Hepatocyte (in vitro differentiated cells): ENCODE measurements at places on chromosomes 12 and 14. TPM values are rescaled to one million over a fixed set of nuclear protein-coding genes. Genes with fewer than 3 reads are reported as not detected.

- no peaks in the 10 kb centered on the region for H3K36me3 ChIP-seq
- H3K27ac ChIP-seq, result no peak overlapping the region
- no peaks in the 10 kb centered on the region for H3K27me3 ChIP-seq
Observed at GRCh38 chr14:87155856-87156488, 837.0 kb downstream of the GALC start.

- DNase-seq, result no peak
- H3K4me1 ChIP-seq, result no peaks in the 10 kb centered on the region
- H3K27ac ChIP-seq, result no peak overlapping the region
- no peaks in the 10 kb centered on the region for H3K27me3 ChIP-seq
Observed at GRCh38 chr12:77599782-77600467, 230.8 kb upstream of the NAV3 start.

DNA sequence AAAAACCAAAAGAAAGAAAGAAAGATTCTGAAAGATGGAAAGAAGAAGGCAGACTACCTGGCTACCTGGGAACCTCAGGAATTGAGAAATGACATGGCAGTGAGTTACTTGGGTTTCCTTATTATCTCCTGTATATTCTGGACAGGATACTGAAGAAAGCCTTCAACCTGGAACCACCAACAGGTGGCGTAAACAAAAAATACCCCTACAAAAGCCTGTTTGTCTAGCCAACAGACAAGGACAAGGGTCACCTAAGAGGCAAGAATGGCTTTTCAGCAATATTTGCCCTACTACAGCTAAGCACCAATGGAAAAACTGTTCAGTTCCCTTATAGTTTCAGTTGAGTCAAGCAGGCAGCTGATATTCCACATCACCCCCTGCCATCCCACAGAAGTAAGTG lies 274.9 kb downstream of the GPHN start:
- H3K27ac ChIP-seq, result no peak overlapping the region
- no peak overlapping the region for H3K4me3 ChIP-seq
- no peaks in the 10 kb centered on the region for H3K27me3 ChIP-seq
- no peaks in the 10 kb centered on the region for H3K4me1 ChIP-seq
- no peak for DNase-seq
- no peaks in the 10 kb centered on the region for H3K36me3 ChIP-seq

DNA sequence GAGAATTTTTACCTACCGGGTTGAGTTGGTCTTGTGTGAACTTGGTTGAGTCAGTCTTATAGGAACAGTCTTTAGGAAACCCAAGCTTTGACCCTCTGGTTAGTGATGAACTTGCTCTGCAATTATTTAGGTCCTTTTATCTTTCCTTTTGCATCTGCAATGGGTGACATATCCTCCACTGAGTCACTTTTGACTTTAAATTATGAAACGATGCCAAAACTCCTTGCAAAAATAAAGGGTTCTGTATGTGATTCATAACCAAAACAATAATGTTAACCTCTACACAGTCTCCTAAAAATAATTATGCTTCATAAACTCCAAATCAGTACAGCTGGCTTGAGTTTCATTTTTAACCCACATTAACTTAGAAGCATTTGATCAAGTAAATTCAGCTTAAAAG lies 979.4 kb downstream of the GALC start:
- H3K4me1 ChIP-seq, result no peaks in the 10 kb centered on the region
- DNase-seq, result no peak
- no peak overlapping the region for H3K27ac ChIP-seq
- H3K27me3 ChIP-seq, result no peaks in the 10 kb centered on the region
- no peak overlapping the region for H3K4me3 ChIP-seq

DNA sequence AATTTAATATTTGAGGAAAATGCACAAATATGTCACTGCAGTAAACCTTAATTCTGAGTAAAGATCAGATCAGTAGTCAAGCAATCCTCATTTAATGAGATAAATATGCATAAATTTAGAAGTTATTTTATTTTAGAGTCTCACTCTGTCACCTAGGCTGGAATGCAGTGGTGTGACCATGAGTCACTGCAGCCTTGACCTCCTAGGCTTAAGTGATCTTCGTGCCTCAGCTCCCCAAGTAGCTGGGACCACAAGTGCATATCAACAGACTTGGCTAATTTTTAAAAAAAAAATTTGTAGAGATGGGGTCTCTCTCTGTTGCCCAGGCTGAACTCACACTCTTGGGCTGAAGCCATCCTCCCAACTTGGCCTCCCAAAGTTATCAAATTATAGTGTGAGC lies 41.3 kb downstream of the LMO3 start:
- no peak overlapping the region for H3K27ac ChIP-seq
- H3K4me1 ChIP-seq, result no peaks in the 10 kb centered on the region
- no peaks in the 10 kb centered on the region for H3K27me3 ChIP-seq
- DNase-seq, result no peak
- H3K4me3 ChIP-seq, result no peak overlapping the region
- H3K36me3 ChIP-seq, result no peaks in the 10 kb centered on the region

DNA sequence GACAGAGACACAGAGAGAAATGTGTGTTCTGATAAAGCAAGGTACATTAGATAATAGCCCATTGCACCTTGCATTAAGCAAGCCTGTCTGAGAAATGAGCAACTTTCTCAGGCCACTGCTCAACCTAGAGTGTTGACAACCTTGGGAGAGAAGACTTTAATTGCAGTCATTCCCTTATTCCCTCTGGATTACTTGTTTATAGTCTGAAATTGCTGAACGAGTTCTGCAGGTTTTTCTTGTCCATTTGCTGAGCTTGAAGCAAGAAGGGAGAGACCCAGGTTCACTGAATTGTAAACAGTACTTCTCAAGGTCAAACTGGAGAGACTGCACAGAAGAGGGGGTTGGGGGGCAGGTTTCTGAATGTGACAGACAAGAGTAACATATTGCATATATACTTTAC lies 159.4 kb upstream of the PLEKHG7 start:
- no peaks in the 10 kb centered on the region for H3K36me3 ChIP-seq
- no peak overlapping the region for H3K4me3 ChIP-seq
- peak; percentile 74 for DNase-seq
- peaks cover 45% of the 10 kb centered on the region for H3K4me1 ChIP-seq
- peak overlapping the region; percentile 87 for H3K27ac ChIP-seq

DNA sequence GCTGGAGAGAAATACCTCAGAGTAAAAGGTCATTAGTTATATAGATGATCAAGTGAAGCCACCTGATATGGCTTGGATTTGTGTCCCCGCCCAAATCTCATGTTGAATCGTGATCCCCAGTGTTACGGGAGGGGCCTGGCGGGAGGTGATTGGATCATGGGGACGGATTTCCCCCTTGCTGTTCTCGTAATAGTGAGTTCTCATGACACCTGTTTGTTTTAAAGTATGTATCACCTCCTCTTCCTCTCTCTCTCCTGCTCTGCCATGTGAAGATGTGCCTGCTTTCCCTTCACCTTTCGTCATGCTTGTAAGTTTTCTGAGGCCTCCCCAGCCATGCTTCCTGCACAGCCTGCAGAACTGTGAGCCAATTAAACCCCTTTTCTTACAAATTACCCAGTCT lies 124.8 kb downstream of the FOXA1 start:
- no peak overlapping the region for H3K4me3 ChIP-seq
- DNase-seq, result no peak
- H3K27me3 ChIP-seq, result no peaks in the 10 kb centered on the region
- H3K4me1 ChIP-seq, result peaks cover 9% of the 10 kb centered on the region
- no peaks in the 10 kb centered on the region for H3K36me3 ChIP-seq

- DNase-seq, result peak; percentile 46
- H3K4me3 ChIP-seq, result no peak overlapping the region
- peaks cover 12% of the 10 kb centered on the region for H3K4me1 ChIP-seq
- no peaks in the 10 kb centered on the region for H3K36me3 ChIP-seq
Observed at GRCh38 chr14:87491816-87492215, 501.2 kb downstream of the GALC start.

DNA sequence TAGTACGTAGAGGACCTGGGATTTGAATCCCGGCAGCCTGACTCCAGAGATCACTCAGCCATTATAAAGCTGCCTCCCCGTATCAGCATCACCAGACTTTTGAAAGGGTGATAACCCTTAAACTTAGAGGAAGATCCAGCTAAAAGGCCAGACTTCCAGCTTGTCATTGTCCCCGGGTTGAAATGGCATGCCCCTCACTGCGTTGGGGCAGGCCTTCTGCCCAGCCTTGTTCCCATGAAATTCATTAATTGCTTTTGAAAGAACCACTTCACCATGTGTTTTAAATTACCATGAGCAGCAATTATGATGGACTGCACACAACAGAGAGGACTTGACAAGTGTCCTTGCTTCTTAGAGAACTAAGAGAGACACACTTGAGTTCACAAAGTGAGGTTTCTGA lies 269.6 kb upstream of the CRY1 start:
- no peaks in the 10 kb centered on the region for H3K27me3 ChIP-seq
- no peaks in the 10 kb centered on the region for H3K4me1 ChIP-seq
- no peak for DNase-seq

- H3K36me3 ChIP-seq, result no peaks in the 10 kb centered on the region
- DNase-seq, result no peak
- H3K4me1 ChIP-seq, result no peaks in the 10 kb centered on the region
- no peaks in the 10 kb centered on the region for H3K27me3 ChIP-seq
- peak overlapping the region; percentile 51 for H3K4me3 ChIP-seq
Observed at GRCh38 chr12:109098651-109099050, 1.3 kb downstream of the UNG start.

SCN8A gene
- total RNA-seq, result 0.92 and 2.6 TPM in 2 replicates

PRPF39 gene
- total RNA-seq, result 32.5 and 38.9 TPM in 2 replicates

SERPINA10 gene
- 19.1 and 23.0 TPM in 2 replicates for total RNA-seq
